ENCODE measurements at places on chromosomes 3 and 15.

GRCh38 chr15:70672081-70672480 lies 91.3 kb downstream of the UACA start:
- DNase-seq = no peak

DNA sequence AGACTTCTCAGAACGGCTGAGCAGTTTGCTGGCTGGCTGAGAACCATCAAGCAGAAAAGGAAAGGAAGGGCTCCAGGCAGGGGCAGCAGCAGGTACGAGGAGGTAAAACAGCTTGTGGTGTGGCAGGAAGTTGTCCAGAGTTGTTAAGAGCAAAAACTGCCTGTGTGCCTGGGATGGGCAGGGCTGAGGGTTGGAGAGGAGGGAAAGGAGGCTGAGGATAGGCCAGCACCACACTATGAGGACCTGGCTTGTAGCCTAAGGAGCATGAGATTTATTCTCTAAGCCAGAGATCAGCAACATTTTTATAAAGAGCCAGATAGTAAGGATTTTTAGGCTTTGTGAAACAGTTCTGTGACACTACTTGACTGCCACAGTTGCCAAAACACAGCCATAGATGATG lies 8.0 kb downstream of the IGSF10 start:
- no peak for DNase-seq

- DNase-seq = no peak
Measured at GRCh38 chr15:100765467-100766241, 114.0 kb upstream of the ALDH1A3 start.

DNA sequence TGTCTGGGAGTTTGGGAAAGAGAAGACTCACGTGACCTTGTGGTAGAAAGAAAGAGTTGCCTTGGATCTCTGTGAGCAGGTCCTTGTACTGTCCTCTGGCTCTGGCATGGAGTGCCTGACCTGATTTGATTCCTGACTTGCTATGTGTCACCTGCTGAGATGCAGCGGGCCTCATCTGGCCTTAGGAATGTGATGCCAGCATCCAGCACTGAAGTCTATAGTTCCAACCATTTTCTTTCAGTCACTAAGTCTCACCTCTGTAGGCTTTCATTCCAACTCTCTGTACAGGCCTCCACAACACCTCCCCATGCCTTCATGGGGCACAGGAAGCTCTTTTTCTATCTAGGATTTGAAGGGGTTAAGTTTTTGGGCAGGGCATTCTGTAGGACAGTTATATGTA lies 12.1 kb upstream of the OXSR1 start:
- no peak for DNase-seq

GRCh38 chr15:49383266-49383665 lies 39.8 kb upstream of the FGF7 start:
- DNase-seq = no peak

- no peak for DNase-seq
Measured at GRCh38 chr15:88002706-88003105, 253.8 kb downstream of the NTRK3 start.

- no peak for DNase-seq
Measured at GRCh38 chr3:59605318-59605717, 555.5 kb upstream of the CFAP20DC start.

GRCh38 chr3:28191363-28191762 lies 50.1 kb upstream of the CMC1 start:
- DNase-seq = no peak

DNA sequence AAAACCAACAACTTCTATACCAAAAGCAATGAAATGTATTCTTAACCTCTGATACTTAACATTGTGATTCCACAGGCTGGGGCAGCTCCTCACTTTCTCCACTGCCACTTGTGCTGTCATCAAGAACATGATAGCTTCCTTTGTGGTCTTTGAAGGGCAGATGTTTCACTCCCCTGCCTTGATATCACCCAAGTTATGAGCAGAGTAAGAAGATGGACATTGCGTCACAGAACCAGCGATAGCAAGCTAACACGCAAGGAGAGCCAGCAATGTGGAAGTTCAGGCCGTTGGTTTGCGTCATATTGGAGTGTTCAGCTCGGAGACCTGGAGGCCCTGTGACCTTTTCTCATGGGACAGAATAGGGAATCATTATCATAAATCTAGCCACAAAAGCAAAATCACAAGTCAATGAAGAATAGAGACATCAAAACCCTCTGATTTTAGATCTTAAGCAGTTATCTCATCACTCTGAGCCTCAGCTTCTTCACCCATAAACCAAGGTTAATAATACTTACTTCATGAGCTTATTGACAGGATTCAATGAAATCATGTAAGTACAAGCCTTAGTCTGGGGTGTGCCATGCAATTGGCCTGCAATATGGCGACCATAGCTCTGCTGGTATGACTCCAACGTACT lies 183.8 kb upstream of the THBS1 start:
- no peak for DNase-seq

GRCh38 chr15:76327191-76328105 lies 9.1 kb upstream of the ISL2 start:
- DNase-seq = no peak

DNA sequence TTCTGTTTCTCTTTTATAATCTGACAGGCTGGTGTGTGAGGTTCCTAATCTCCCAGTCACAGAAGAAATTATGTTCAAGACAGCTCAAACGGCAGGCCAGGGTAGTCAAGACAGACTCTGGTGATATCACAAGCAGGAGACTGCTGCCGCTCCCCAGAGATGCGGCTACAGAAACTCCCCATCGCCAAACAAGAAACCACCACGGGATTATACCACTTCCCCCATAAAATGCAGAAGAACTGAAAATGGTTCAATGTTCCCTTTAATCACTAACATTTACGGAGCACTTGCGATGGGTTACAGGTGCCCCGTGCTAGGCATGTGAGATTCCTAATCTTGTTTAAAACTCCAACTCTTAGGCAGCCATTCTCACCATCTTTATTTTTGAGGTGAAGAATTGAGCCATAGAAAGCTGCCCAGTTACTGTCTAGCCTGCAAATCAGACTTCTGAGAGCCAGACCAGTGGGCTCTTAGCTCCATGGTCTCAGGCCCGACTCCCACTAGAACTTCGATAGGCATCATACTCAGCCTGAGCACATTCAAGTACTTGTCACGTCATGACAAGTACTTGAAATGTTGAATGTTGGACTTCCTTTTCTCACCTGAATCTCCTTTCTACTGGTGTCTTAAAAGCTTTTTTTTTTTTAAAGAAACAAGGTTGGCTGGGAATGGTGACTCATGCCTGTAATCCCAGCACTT lies 58.4 kb downstream of the TBC1D2B start:
- no peak for DNase-seq

DNA sequence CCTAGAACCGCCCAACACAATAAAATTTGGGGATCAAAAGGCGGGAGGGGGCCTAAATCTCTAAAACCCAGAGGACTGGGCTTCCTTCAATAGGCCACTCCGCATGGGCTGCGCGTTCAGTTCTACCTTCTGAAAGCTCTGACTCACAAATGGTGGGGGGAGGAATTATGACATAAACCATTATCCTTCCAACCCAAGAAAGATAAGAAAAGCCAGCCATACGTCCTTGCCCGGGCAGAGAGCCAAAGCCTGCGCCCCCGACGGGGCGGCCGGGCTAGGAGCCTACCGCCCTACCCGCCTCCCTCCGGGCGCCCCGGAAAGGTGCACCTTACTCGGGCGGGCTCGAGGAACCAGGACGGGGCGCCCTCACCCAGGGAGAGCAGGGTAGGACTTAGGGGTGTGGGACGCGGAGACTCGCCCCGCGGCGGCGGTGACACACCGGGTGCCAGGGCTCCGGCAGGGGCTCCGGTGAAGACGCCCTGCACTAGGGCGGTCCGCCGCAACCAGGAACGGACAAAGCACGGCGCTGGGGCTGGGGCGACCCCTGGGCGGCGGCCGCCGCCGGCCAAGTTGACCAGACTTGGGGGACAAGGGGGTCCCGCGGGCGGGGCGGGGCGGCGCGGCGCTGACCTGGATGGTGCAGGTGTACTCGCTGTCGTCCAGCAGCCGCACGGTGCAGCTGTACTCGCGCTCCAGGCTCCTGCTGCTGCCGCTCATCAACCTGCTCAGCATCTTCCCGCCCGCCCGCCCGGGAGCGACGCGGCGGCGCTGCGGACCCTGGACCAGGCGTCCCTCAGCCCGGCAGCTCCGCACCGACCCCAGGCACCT lies 534 bp downstream of the FRMD5 start:
- peak; percentile 39 for DNase-seq

DNA sequence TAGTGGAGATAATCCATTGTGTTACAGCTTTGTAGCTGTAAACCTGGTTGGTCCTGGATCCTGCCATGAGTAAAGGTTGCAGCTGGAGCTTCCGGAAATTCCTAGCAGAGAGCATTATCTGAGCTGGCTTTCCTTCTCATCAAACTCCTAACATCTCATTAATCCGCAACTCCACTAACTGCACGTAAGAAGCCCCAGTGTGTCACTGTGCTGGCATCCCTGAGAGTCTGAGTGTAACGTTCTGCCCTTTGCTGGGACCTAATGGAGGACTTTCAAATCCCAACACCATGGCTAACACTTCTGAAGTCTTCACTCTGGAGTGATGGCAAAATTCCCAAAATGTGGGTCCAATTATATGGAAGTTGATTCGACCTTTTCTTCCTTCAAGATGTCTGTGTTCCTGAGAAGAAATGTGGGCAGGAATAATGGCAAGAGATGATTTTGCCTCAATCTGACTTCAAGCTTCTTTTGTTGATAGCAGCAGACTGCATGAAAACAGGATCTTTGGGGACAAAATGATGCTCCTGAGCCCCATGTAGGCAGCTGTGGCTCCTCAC lies 9.6 kb upstream of the TRPM1 start:
- DNase-seq = no peak

DNA sequence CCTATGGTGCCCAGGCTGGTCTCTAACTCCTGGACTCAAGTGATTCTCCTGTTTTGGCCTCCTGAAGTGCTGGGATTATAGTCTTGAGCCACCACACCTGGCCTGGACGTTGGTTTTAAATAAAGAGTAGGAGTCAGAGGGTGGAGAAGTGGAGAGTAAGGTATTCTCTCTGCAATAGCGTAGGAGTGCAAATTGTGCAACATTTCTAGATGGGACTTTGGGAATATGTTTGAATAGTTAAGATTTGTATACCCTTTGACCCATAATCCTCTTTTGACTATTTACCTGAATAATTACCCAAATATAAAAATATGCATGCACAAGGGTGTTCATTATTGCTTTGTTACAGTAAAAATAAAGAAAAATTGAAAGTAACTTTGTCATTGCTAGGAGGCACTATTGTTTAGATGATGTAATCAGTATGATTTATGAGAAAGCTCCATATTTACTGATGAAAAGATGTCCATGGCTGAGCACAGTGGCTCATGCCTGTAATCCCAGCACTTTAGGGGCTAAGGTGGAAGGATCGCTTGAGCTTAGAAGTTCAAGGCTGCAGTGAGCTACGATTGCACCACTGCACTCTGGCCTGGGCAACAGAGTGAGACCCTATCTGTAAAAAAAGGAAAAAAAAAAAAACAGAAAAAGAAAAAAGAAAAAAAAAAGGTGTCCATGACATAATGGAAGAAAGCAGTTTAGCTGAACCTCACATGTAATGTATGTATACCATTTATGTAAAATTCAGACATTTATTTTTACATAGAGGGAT lies 15.1 kb upstream of the XYLB start:
- no peak for DNase-seq

DNA sequence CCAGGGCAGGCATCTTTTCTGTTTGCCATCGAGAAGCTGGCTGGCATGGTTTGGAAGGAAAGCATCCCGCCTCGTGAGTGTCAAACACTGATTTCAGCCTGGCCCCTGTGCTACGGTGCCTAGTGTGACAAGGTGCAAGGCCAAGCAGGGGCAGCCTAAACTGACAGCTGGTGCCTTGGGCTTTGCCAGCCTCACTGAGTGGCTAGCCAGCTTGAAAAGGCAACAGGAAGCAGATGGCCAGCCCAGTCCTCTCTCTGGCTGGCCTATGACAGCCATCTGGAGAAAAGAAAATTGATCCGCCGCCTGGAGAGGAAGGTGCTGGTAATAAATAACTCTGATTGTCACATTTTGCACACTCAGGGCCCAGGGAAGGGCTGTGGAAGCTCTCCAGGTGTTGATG lies 52.2 kb downstream of the C3orf85 start:
- DNase-seq = no peak

Data from activated T-cell treated with anti-CD3 and anti-CD28 coated beads for 48 hours (primary cell).